ENCODE measurements at places on chromosomes 7 and 10.

GRCh38 chr7:46969303-46970130 lies 612.4 kb downstream of the TNS3 start:
- peak; percentile 19 for DNase-seq

DNA sequence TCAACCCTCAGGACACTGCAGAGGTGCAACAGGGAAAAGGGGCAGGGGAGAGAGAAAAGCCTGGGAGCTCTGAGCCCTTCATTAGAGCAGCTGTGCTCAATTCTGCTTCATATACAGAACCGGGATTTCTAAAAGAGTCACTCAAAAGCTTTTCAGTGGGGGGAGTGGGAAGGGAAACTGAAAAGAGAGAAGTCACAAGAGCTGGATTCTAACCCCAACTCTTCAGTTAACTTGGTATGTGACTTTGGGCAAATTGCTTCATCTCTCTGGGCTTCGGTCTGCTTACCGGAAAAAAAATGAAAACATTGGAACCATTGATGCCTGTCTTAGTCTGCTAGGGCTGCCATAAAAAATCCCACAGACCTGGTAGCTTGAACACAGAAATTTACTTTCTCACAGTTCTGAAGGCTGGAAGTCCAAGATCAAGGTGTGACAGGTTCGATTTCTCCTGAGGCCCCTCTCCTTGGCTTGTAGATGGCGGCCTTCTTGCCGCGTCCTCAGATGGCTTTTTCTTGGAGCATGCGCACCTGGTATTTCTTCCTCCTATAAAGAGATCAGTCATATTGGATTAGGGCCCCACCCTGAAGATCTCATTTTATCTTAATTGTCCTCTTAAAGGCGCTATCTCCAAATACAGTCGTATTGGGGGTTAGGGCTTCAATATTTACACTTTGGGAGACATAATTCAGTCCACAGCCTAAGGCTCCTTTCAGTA lies 118.3 kb upstream of the KMT2E start:
- DNase-seq, result no peak

DNA sequence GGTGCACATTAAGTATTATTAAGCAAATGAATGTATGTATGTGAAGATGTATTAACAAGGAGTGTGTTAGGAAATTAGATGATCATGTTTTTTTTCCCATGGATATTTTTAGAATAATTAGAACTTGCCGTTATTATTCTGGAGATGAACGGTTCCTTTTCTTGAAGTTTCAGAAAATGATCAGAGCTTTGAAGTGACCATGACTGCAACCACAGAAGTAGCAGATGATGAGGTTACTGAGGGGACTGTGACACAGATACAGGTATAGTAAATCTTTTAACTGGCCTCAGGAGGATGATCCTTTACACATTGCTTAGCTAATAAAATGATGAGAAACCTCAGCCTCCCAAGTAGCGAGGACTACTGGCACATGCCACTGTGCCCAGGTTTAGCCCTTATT lies 18.6 kb downstream of the DMTF1 start:
- no peak for DNase-seq

DNA sequence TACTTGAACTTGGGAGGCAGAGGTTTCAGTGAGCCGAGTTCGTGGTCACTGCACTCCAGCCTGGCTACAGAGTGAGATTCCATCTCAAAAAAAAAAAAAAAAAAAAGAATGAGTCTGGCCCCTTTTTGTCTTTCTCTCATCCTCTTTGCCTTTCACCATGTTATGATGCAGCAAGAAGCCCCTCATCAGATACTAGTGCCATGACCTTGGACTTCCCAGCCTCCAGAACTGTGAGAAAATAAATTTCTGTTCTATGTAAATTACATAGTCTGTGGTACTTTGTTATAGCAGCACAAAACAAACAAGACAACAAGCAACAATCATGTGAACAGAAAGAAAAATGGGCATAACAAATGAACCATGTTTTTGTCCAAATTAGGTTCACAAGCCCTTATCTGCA lies 2.3 kb upstream of the DBNL start:
- DNase-seq, result no peak

DNA sequence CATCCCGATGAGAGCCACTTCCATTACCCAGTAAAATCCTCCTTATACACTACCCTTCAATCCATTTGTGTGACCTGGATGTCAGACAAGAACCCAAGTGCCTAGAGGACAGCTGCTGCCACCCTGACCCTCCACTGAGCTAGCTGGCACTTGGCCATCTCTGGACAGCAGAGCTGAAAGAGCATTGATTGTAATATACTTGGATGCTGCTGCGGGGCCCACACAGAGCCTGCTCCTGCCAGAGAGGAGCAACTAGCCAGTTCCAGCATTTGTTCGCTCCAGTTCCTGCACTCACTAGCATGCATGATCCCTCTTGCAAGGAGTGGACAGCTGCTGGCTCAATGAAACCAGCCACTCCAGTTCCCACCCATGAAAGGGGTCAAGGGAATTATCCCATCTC lies 8.4 kb upstream of the TMEM254 start:
- DNase-seq, result no peak

- DNase-seq, result no peak
Observed at GRCh38 chr10:31359979-31360378, 41.0 kb downstream of the ZEB1 start.

GRCh38 chr7:149027055-149027454 lies 1.2 kb downstream of the PDIA4 start:
- DNase-seq, result no peak

DNA sequence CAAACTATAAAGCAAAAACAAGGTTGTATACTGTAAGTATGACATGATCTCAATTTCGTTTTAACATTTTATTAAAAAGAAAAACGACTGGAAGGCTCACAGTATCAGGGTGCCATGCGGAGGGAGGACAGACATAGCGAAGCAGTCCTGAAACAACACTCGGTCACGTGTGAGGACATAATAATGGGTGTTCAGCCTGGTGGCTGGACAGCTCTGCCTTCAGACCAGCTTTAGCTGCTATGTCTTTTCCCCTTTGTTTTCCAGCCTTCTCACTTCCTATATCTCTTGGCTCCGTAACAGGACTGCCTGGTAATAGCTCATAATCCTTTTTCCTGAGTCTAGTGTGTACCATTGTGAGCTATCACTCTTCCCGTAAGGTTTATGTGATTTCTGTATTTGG lies 18.4 kb upstream of the KLF14 start:
- no peak for DNase-seq

DNA sequence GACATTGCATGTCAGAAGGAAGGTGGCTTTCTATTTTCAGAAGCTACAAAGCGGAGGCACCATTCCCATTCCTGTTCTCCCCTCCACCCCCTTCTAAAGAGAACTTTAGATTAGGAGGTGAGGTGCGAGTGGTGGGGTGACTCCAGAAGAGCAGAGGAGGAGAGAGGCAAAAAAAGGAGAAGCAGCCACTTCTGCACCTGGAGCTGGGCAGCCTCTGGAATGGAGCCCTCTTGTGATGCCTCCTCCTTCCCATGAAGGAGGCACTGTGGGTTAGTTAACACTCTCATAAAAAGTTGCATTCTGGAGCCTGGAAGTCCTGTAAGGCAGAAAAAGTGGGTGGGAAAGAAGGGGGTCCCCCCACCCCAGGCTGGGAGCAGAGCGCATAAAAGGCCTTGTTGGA lies 4.8 kb downstream of the PTF1A start:
- no peak for DNase-seq

DNA sequence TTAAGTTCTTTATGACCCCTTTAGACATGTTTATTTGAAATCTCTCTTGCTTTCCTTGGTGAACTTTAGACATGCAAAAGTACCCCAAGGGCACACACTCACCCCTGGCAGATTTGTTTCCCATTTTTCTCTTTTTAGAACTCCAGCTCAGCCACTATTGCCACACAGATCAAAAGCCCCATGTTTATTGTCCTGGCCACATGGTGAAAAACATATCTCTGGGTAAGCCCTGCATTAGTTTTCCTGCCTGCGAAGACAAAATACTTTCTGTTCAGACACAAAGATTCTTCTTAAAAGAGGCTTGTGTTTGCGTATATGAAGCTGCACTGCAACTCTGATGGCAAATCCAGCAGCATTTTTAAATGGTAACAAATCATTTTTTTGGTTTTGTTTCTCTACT lies 200.0 kb downstream of the POLR1F start:
- no peak for DNase-seq

DNA sequence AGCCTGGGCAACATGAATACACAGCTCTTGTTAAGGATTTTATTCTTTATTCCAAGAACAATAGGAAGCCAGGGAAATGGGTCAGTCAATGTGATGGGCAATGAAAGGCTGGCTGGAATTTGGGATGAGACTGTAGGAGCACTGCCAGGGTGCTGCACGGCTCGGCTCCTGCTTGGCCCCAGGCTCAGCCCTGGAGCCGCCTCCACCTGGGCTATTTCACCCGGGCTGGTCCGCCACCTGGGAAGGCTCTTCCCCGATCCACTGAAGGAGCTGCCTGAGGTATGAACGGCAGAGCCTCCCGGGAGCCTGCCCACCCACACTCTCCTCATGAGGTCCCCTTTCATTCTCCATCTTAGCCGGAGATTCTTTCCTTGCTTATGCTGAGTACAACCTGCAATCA lies 80.4 kb upstream of the KMT2C start:
- DNase-seq, result no peak

DNA sequence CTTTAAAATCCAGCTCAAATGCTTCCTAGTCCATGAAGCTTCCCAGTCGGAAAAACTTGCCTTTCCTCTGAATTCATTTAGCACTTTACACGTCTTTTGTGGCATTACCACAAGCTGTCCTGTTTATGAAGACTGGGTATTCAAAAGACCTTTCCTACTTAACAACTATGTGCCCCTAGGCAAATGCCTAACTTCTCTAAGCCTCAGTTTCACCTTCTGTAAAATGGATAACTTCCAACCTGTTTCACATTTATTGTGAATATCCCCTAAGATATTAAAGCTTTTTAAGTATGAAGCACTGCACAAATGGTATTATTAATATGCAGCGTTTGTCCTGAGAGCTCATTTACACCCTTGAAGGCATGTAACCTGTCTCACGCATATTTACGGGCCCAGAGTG lies 843 bp downstream of the CFAP70 start:
- DNase-seq, result no peak

DNA sequence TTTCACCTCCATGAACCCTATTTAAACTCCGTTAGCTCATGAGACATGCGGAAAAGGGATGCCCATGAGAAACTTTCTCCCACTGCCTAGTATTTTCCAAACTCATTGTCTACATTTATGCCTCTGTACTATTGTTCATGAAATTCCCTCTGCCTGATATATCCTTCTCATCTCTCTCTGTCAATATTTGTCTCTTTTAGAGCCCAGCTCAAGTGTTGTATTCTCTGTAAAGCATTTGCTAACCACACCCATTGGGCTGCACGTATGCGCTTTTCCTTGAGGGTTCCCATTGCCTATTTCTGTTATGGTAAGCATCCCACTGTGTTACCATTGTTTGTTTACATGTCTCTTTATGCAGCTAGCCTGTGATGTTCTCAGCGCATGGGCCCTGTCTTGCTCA lies 211.4 kb downstream of the MDFIC start:
- no peak for DNase-seq
